ENCODE measurements at places on chromosomes 6 and 20.
A peak's percentile ranks its signal among the peaks of the same experiment; 100 is the strongest.

DNA sequence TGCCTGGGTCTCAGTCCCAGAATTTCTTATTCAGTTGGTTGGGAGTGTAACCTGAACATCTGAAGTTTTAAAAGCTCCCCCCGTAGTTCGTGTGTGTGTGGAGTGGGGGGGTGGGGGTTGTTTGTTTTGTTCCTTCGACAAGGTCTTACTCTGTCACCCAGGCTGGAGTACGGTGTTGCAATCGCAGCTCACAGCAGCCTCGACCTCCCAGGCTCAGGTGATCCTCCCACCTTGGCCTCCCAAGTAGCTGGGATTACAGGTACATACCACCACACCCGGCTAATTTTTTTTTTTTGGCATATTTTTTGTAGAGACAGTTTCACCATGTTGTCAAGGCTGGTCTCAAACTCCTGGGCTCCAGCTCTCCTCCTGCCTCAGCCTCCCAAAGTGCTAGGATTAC, 3.1 kb downstream of the CCM2L start:
- DNase-seq, result no peak

- no peak for DNase-seq
These were observed 189.0 kb upstream of the CCN2 start for GRCh38 chr6:132140189-132140588.

DNA sequence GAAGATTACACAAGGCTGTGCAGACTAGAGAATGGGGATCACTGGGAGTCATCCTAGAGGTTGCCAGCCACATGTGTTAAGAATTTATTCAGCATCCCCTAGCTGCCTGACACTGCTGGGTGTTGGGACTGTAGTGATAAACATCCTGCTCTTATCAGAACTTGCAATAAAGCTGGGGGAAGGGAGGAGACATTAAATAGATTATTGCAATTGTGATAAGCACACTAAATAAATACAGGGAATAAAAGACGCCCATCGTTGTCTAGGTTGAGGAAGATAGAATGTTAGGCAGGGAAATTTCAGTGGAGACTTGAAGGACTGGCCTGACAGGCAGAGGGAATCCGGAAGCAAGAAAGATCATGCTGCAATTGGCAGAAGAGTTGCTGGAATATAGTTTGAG, 33.2 kb upstream of the TRAM2 start:
- no peak for DNase-seq

GRCh38 chr20:52933867-52934266, 38.3 kb upstream of the TSHZ2 start:
- no peak for DNase-seq

DNA sequence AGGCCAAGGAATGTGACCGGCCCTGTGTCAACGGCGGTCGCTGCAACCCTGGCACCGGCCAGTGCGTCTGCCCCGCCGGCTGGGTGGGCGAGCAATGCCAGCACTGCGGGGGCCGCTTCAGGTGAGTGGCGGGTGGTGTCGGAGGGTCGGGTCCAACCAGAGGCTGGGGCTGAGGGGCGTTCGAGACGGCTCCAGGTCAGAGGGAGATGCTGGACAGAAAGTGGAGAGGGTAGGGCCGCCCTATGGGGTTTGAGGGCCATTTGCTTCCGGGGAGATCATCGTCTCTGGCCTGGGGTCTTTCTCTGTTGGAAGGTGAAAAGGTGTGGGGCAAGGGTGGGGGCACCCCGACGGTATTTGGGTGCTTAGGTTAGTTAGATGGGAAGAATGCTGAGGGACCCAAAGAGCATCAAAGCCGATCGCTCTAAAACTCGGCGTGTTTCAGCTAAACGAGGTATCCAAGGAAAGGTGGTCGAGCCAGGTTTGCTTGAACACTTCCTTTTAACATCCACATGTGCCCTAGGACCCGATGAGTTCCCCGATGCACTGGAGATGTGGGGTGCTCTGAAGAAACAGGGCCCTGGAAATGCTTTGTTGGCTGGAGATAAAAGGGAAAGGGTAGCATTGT, 691 bp downstream of the ATRN start:
- DNase-seq, result peak; percentile 66

DNA sequence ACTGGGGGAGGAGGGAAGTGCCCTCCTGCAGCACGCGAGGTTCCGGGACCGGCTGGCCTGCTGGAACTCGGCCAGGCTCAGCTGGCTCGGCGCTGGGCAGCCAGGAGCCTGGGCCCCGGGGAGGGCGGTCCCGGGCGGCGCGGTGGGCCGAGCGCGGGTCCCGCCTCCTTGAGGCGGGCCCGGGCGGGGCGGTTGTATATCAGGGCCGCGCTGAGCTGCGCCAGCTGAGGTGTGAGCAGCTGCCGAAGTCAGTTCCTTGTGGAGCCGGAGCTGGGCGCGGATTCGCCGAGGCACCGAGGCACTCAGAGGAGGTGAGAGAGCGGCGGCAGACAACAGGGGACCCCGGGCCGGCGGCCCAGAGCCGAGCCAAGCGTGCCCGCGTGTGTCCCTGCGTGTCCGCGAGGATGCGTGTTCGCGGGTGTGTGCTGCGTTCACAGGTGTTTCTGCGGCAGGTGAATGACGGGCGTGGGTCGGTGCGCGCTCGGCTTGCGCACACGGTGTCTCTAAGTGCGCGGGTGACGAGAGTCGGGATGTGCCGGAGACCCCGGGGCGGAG, at the start of gene CDKN1A:
TSS of gene CDKN1A (plus strand) at position 227 of the 555 bp plus-strand sequence. CDS start 5,388 bp downstream, outside the sequence.
- DNase-seq, result peak; percentile 95

DNA sequence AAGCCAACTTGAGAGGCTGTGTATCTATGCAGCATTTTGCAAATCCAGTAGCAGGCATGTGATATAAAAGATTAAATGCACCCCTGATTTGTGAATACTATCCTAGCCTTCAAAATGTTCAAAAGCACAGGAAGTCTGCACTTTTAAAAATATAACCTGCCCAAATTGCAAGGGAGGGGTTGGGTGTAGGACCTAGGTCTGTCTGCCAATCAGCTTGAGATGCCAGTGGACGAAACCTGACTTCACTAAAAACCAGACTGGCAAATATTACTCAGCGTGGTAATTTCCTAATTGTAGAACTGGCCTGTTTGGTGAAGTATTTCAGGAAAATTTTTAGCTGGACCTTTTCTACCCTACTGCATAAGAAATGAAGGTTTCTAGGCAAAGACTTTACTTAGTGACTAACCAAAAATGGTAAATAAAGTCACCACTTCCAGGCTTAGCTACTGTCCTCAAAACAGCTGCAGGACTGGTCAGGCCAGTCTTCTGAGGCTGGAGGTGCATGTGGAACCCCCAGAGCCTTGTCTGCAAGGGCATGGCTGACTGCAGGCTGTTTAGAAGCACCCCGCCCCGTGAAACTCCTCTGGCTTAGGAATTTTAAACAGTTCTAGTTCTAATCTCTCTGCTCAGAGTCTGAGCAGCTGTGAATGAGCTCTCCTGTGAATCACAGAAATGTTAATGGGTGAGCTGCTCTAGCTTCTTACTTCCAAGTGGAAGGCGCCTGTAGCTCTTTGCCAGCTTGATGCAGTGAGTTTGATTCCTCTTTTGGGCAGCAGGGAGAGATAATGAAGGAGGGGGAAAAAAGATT, 104.4 kb upstream of the ESR1 start:
- DNase-seq, result no peak

GRCh38 chr6:87699576-87699975, 2.5 kb downstream of the AKIRIN2 start:
- DNase-seq, result no peak

GRCh38 chr6:5315881-5316280, 54.6 kb downstream of the FARS2 start:
- no peak for DNase-seq

DNA sequence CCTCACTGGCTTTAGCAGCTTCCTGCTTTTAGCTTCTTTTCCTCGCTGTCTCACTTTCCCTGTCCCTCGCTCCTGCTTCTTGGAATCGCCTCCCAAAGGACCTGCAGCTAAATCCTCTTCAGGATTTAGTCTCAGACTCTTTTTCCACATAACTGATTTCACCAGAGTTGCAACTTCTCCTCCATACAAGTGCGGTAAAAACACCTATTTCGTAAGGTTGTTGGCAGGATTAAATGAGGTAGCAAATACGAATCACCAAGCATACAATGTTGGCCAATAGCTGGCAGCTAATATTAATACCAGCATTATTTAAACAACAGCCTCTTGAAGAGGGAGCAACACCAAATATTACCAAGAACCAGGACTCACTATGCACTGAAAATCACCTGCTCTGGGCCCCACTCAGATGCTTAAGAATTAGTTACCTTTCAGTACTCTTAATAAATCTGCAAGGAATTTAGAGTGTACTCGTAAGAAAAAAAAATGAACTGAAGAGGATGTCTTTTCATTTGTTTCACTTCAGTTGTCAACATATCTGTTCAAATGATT, 123.0 kb downstream of the DTNBP1 start:
- no peak for DNase-seq

GRCh38 chr6:2225422-2226392, 19.7 kb downstream of the GMDS start:
- DNase-seq, result no peak

Measured in sciatic nerve (tissue), 2 donors.